ENCODE measurements at places on chromosomes 4 and X.

- no peak for DNase-seq
Observed at GRCh38 chr4:176498617-176499256, 179.0 kb downstream of the SPCS3 start.

- peak; percentile 25 for DNase-seq
Observed at GRCh38 chr4:147480891-147481576, at the start of gene EDNRA. TSS of gene EDNRA (plus strand) at chr4:147481097. CDS start at chr4:147485682, 4,585 bp downstream.

DNA sequence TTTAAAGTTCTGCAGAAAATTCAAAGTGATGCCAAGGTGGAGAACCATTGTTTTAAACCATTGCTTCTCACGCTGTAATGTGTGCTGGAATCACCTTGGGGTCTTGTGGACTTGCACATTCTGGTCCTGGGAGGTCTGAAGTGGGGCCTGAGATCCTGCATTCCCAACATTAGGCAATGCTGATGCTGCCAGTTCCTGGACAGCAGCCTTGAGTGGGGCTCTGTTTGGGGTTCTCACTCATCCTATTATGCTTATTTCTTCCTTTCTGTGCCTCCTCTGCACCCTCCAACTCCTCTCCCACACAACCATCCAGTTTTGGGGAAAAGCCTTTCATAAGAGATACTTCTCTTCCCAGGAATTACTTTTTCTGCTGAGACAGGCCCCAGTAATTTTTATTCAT, 44.2 kb upstream of the RASSF6 start:
- DNase-seq, result no peak

DNA sequence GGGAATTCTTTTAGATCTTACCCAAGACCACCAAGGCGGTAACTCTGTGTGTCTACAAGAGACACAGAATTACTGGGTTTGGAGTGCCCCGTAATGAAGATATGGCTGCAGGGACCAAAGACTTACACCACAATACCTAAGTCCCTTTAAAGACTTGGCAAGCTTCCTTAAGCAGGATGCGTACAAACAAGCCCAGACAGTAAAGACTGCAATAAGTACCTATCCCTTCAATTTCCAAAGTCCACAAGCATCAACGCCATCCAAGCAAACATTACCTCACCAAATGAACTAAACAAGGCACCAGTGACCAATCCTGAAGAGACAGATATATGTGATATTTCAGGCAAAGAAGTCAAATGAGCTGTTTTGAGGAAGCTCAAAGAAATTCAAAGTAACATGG, 42.3 kb upstream of the RNF128 start:
- DNase-seq, result no peak

All from GM13976 (cell line).